ENCODE measurements at places on chromosomes 16 and 17.

DNA sequence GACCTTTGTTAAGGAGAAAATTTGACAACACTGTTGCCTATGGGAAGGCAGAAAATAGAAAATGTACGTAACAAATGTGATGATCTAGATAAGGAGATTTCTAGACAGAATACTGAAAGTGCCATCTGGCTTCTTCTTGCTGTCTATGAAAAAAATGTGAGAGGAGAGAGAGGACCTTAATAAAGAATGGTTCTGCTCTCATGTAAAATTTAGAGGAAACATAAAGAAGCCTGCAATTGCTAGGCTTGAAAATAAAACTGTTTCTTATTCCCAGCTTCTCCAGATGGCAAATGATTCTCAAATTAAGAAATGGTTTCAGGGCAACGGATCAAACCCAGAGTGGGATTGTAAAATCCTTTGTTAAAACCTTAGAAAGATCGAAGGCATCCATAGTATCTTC lies 128.5 kb downstream of the CDK5R1 start:
- no peak for DNase-seq

GRCh38 chr17:42321555-42321954 lies 33.3 kb downstream of the STAT5A start:
- DNase-seq = no peak

DNA sequence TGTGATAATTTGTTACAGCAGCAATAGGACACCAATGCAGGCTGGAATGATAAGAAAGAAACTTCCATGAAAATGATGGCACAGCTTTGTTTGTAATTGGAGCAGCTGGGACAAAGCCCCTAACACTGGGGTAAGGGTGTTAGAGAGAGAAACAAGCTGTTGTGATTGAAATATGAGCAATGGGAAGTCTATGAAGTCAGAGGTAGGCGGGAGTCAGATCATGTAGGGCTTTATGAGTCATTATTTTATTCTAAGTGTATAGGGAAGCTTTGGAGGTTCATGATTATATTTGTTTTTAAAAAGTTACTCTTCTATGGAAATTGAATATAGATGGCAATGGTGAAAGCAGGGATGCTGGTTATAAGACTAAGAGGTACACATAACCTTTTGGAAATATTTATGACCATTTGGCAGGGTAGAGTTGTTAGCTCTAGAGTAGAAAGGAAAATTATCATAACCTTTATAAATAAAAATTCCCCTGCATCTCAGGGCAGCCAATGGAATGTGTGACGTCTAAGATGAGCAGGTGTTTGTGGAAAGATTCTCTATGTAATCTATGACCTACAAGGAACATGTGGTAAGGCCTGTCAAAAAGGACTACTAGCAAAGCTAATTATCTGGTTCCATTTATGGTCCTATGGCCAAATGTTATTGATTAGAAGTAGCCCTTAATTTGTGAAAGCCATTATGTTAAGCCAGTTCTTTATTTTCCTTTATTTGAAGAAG lies 85.6 kb downstream of the KCNJ2 start:
- DNase-seq = no peak

DNA sequence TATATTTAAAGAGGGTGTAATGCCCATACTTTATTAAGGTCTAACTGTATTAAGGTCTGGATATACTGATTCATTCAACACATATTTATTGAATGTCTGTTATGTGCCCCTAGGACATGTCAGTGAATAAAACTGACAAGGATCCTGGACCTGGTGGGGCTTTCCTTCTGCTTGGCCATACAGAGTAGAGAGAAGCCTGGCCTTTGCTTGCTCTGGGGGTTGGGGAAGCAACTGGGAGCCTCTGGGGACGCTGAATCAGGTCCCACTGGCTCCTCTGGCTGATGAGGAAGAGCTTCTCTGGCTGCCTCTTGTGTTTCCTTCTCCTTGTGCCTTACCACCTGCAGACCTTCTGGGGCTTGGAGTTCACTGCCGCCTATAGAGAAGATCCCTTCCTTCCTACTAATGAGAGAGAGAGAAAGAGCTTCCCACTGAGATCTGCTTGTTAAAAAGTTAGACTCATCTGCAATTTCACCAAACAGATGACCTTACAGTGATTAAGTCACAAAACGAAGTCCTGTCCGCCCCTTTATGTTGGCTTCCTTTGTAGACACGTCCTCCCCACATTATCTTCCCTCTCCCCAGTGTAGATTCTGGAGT lies 49.7 kb downstream of the MSI2 start:
- no peak for DNase-seq

- DNase-seq = no peak
Measured at GRCh38 chr16:88538366-88539060, 31.7 kb upstream of the ZC3H18 start.

DNA sequence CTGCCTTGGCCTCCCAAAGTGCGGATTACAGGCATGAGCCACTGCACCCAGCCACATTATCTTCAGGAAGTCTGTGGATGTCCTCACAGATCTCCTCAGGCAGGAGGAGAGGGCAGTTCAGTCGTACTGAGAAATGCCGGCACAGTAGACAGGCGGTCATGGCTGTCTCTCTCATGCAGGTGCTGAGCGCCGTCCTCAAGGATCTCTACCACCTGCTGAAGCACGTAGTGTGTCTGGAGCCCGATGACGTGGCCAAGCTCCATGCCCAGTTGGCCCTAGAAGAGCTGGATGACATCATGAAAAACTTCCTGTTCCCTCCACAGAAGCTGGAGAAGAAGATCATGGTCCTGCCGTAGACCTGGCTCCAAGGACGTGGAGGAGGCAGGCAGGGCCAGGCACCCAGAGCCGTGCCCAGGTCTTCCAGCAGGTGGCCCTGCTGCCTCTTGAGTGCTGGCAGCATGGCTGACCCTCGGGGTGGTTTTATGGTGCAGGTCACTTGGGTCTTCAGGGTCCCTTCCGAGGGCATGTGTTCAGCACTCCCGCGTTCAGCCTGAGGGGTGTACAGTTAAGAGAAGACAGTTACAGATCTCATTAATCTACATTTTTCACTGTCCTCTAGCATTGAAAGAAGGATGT lies 22.0 kb upstream of the HAS3 start:
- no peak for DNase-seq

- no peak for DNase-seq
Measured at GRCh38 chr17:57004944-57005579, 27.1 kb downstream of the SCPEP1 start.

GRCh38 chr16:84692451-84693214 lies 7.2 kb upstream of the USP10 start:
- DNase-seq = no peak

- DNase-seq = no peak
Measured at GRCh38 chr16:9602189-9602588, 510.7 kb downstream of the HAPSTR1 start.

DNA sequence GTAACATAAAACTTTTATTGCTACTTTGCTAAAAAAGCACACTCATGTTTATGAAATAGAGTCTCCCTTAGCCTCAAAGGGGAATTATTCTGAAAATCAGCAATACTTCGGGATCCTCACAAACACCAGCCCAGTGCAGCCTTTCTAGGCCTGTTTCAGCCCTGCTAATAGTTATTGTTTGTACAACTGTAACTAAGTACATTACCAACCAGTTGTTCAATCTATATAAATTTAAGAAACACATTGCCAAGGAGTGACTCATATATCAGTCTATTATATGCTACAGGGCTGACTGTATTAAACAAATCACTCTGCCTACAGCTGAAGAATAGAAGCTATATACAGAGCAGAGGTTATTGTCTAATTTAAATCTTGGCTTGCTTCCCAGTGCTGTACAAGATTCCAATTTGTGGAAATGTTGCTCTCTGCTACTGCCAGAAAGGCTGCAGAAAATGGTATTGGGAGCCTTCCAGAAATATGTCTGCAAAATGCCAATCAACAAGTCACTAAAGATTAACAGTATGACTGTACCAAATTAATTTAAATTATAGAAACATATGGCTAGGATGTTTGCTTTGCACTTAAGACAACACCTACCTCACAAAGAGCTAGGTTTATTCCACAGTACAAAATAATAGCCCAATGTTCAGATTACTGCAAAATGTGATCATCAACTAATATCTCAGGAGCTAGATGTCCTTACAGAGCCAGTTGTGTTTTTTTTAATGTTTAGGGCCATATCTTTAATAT lies 49.7 kb downstream of the TOX3 start:
- no peak for DNase-seq

- DNase-seq = no peak
Measured at GRCh38 chr16:17177959-17178905, 292.5 kb downstream of the XYLT1 start.

GRCh38 chr17:8025176-8025911 lies 13.5 kb upstream of the ALOX15B start:
- no peak for DNase-seq

DNA sequence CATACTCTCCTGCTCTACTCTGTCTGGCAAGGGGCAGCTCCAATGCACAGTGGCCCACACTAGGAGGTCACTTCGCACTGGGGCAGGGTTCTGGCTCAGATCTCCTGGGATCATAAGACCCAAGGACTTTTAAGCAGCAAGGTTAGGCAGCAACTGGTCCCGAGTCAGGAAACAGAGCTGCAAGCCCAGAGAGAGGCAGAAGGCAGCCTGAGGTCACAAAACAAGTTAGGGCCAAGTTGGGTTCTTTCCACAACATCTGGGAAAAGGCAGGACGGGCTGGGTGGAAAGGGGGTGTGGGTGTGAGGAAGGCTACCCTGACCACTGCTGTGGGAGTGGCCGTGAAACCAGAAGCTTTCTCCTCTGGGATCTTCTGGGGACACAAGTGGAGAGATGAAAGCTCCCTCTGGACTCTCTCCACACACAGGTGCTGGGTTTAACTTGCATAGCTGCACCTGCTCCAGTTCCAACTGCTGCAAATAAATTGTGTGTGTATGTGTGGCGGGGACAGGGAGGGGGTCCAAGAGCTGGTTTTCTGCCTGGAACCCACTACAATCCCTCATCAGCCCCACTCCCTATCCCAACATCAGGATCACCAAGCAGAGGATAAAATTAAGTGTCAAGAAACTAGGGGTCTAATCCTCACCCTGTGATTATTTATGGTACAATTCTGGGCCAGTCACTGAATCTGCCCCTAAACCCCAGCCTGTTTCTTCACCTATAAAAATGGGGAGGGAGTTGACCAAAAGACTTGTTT lies 8.0 kb upstream of the TSPOAP1 start:
- no peak for DNase-seq

GRCh38 chr16:84933774-84934631 lies 77.3 kb downstream of the ZDHHC7 start:
- DNase-seq = peak; percentile 60

- no peak for DNase-seq
Measured at GRCh38 chr17:77281904-77282367, 141.2 kb downstream of the SEC14L1 start.

DNA sequence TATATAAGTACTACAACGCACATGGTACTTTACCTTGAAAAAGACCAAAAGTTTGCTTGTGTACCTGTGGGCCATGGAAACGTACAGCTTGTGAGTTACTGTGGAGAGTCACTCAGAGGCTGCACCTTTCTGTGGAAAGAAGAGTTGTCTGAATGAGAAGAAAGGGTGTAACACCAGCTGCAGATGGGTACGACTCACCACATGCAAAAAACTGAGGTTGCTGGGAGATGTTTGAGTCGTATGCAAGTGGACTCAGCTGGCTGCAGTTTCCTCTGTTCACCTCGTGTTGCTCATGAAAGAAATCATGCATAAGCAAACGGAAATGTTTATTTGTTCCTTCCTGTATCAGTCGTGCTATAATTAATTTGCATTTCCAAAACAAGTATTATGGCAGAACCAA lies 22.4 kb upstream of the DYNLRB2 start:
- DNase-seq = no peak

- DNase-seq = no peak
Measured at GRCh38 chr17:14169287-14169686, 67.4 kb downstream of the CDRT15 start.

- DNase-seq = no peak
Measured at GRCh38 chr17:29061036-29061435, 18.1 kb downstream of the PIPOX start.

DNA sequence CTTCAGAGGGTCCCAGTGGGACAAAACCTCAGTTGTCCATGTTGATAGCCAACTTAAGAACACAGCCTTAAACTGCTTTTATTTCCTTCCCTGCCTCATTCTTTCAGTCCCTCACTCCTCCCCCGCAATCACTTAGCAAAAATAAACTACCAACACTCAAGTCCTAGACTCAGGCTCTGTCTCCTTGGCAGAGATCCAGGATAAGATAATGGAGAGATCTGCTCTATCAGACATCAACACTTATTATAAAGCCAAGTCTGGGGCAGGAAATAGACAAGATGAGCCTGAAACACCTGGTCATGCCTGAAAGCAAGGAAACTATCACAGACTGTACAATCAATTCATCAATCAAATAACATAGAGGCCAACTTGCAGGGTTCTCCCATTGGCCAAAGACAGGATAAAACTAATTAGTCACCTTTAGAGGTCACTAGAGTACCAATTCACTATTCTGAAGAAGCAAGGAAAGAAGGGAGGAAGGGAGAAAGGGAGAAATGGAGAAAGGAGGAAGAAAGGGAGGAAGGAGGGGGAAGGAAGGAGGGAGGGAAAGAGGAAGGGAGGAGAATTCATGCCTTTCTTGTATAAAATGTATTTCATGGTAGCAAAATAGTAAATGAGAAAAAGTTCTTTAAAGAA lies 15.7 kb downstream of the HYDIN start:
- DNase-seq = no peak
